ENCODE measurements at places on chromosomes 16 and 17.

DNA sequence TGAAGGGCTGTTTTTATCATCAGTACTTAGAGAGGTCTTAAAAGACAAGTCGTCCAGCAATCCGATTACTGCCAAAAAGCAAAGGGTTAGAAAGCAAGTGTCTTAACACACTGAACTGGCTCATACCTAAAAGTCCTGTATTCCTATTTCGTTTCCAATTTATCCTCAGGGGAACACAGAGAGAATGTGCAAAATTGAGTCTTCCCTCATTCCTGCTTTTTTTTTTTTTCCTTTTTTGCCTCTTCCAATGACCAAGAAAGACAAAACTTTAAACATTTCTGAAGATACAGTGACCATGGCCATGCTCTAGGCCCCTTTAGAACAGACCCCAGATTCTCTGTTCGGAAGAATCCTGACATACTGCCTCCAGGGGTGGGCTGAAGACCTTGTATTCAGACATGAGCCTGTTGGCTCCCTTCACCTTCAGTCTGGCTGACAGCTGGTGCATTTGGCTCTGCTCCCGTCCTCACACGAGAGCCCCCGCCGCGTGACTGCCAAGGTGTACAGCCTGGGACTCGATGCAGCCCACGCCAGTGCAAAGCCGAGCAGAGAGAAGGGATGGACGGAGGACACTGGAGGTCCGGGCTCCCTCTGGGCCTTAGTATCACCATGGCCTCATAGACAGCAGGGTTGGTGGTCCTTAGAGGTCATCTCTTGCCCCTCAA lies 47.0 kb downstream of the COTL1 start:
- DNase-seq = no peak

DNA sequence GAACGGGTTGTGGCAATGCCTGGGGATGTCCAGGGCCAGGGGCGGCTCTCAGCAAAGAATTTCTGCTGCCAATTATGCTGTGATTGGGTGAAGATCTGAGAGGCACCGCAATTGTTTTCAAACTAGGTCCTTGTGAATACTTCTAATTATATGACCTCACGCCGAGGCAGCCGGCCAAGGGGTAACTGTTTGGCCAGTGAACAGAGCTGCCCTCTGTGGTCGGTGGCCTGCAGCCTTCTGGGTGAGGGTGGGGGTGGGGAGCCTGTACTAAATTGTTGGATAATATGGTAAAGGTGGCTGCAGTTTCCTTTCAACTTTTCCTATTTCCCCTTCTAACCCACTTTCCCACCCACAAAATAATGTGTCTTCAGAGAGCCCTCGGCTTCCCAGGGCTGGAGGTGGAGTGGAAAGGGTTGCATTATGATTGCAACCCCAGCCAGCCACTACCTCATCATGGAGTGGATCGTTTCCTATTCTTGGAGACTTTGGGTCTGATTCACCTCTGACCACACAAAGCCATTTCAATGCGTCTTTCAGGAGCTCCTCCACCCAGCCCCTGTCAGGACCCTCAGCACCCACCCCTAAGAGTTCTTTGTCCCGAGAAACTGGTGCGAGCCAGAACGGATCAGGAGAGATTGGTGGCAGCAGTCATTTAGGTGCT lies 2.0 kb upstream of the DNAI2 start:
- no peak for DNase-seq

- DNase-seq = no peak
These were observed 46.7 kb downstream of the ANKRD11 start for GRCh38 chr16:89443727-89444084.

DNA sequence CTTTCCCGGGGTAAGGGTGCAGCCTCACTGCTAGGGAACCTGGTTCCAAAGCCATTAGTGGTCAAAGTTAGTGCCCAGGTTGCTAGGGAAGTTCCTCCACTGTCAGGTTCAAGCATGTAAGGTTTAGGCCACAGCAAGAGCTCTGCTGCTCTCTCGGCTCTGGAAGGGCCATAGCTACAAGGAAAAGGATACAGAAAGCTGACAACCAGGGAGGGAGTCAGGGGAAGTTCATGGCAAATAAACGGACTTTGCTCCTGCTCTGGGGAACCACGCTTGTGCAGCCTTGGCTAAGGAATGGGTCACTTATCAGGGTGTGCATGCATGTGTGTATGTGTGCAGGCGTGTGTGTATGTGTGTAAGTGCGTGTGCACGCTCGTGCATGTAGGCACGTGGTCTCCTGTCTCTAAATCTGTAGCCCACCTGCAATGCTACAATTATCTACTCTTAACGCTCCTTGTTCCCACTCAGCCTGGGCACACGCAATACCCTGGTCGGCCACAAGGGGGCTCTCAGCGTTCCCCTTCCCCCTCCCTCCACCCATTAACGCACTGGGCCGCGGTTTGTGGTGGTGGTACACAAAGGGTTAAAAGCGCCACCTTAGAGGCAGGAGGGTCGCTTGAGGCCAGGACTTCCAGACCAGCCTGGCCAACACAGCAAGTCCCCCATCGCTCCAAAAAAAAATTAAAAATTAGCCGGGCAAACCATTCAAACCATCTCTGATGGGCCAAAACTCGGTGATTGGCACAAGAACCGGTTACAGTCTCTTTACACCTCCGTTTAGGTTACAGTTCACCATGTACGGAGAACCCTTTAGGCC lies 48.4 kb upstream of the KDM8 start:
- peak; percentile 42 for DNase-seq

- peak; percentile 74 for DNase-seq
These were observed 5.2 kb downstream of the CCR7 start for GRCh38 chr17:40559954-40560591.

DNA sequence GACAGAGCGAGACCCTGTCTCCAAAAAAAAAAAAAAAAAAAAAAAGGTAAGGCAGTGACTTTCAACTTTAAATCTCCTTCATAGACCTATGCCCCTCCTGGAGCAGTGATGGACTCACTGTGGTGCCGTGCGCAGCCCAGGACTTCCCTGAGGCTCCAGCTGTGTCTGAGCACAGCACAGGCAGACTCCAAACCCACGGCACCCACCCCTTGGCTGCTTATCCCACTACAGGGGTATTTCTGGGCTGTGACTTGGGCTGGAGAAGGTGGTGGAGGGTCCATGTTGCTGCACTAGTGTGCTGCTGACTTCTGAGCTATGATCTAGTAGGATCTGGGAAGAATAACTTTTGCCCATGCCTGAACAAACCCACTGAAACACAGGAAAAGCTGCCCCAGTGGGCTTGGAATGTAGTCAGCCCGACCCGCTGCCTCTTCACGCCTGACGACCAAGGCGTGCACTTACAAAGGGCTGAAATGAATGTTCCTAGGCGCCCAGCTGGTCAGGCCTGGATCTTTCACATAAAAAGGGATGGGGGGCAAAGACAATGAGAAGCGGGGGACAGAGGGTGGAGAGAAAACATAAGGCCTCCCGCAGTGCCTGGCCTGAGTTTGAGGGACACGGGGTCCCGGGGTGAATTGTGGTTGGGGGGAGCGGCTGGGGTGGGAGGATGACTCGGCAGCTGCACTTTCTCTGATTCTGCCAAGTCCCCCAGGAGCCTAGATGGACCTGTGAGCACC lies 83.0 kb downstream of the IRF8 start:
- DNase-seq = no peak

DNA sequence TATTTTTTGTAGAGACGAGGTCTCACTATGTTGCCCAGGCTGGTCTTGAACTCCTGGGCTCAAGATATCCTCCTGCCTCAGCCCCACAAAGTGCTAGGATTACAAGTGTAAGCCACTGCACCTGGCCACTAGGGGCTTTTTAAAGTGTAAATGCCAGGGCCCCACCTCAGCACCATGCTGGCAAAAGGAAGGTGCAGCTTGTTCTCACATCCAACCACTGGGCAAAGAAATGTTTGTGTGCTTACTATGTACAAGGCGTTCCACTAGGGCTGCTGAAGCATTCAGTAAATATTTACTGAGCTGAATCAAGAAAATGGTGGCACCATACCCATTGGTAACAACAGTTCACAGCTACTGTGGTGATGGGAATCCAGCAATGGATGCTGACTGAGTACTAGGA lies 22.6 kb downstream of the COG1 start:
- DNase-seq = no peak

GRCh38 chr16:10756574-10756973 lies 12.9 kb downstream of the NUBP1 start:
- DNase-seq = no peak

DNA sequence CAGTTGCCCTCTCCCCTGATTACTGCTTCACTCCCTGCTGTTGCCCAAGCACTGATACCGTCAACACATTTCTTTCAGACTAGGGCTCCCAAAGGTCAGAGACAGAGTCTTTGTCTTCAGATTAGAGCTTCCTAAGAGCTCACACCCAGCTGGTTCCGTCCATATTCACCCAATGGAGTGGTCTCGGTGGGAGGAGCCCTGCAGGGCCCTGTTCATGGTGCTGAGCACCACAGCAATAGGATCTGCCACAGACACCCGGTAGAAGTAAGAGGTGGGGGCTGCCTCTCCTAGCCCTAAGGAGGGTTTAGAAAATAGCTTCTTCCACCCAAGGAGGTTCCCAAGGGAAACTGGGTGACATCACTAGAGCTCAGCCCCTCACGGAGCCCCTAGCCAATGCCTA lies 128.3 kb downstream of the CCDC144A start:
- no peak for DNase-seq

DNA sequence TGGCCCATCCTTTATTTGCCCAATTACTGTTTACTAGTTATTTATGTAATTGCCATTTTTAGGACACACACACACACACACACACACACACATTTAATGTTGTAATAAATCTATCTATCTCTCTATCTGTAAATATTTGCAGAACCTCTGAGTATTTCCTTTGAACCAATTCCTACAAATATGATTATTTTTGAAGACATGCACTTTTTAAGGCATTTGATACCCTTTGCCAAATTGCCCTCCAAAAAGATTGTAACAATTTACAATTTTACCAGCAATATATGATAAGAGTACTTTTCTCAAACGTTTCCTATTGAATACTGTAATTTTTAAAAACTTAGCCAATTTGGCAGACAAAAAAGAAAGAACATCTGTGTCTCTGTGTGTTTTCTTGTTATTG lies 143.8 kb upstream of the FOXF1 start:
- no peak for DNase-seq

DNA sequence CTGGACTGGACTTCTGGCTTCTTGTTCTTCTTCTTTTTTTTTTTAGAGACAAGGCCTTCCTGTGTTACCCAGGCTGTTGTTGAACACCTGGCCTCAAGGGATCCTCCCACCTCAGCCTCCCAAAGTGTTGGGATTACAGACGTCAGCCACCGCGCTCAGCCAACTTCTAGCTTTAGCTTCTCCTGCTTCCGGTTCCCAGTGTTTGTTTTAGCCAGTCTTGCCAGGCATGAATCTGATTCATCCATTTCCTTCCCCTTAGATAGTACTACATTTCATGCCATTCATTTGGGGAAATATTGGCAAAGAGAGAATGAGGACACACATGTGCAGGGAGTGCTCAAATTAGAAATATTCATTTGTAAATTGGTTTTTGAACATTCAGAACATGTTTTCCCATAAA lies 12.1 kb upstream of the NDUFAB1 start:
- DNase-seq = no peak

DNA sequence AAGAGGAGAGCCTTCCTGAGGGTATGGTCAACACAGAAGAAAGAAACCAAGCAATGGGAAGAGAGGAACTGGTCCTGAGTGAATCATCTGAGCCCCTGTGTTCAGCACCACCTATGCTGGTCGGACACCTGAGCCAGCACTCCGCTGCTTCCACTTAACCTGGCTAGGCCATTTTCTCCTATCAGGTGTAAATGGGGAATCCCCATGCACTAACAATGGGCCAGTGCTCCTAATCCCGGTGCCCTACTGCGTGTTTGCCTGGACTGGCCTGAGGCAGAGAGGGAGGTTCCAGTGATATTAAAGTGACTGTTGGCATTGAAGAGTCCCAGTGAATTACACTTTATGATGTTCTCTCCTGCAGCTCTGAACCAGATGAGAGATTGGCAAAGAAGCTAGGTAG lies 34.4 kb upstream of the XYLT2 start:
- no peak for DNase-seq

GRCh38 chr16:65283181-65283651 lies 161.4 kb upstream of the CDH11 start:
- no peak for DNase-seq

DNA sequence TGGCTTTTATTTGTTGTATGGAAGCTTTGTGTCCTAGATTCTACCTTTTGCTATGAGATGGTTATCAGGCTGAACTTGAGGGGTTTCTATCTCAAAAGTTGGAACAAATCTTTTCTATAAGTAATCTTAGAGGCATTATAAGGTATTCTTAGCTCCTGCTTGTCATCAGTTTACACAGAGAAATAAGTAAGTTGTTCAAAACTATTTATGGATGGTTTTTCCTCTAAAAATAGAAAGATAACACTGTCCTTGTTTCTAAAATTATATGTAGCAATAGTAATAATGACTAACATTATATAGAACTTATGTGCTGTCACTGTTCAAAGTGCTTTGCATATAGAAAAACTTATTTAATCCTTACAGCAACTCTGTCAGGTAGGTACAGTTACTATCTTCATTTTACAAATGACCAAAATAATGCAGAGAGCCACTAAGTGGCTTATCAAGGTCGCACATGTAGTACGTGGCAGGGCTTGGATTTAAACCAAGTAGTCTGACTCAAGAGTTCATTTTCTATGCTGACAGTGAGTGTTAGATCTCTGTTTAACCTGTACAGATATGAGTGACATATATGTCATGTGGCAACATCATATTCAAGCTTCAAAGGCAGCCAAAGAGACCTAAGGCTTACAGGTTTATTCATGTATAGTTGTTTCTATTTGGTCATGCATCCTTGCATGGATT lies 59.0 kb downstream of the PHKB start:
- DNase-seq = no peak

- DNase-seq = no peak
These were observed 4.4 kb upstream of the OR1F1 start for GRCh38 chr16:3183445-3184139.
